ENCODE measurements at places on chromosomes 3 and 15.
A peak's percentile ranks its signal among the peaks of the same experiment; 100 is the strongest.

DNA sequence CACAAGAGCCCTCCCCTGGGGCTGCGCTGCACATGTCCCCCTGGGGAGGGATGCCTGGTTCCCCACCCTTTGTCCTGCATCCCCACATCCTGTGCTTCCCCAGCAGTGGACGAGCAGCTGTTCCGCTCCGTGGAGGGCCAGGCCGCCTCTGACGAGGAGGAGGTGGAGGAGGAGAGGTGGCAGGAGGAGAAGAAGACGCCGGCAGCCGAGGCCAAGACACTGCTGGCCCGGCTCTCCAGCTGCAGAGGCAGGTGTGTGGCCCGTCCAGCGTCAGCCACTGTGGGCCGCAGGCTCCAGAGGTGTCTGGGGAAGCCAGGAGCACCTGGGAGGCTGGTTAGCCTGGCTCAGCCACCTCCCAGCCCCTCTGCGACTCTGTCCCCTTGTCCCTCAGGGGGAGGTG, 27.9 kb upstream of the GP9 start:
- DNase-seq, result no peak

DNA sequence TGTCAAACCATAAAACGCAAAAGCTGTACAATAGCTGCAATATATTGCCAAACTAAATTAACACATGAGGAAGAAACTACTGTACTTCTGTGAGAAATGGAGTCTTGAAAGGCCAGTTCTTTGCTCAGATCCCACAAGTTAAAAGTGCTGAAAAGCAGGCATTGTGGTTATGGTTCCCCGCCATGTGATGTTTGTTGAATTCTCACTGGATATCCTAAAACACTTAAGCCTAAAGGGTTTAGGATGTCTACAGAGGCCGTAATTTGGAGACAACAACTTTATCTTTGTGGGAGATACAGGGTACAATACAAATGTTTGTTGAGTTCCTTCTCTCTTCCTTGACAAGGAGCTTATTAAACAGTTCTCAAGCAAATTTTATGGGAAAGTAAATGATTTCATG, 53.2 kb downstream of the TMEM212 start:
- DNase-seq, result no peak

DNA sequence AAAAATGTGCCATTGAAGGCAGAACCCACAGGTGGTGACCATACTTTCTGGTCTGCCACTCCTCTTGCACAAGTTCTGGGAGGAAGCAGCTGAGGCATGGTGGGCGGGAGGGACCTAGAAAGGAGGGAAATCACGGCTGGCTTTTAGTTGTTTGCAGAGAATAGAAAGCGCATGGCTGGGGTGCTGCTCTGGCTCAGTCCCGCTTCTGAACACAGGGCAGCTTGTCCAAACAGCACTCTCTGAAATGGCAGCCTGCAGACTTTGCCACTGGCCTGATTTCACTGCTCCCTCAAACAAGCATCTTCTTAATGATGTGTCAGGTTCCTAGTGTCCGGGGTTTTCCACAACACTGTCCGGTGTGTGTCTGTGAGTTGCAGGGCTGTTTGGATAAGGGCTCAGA, 76.7 kb downstream of the AAGAB start:
- no peak for DNase-seq

DNA sequence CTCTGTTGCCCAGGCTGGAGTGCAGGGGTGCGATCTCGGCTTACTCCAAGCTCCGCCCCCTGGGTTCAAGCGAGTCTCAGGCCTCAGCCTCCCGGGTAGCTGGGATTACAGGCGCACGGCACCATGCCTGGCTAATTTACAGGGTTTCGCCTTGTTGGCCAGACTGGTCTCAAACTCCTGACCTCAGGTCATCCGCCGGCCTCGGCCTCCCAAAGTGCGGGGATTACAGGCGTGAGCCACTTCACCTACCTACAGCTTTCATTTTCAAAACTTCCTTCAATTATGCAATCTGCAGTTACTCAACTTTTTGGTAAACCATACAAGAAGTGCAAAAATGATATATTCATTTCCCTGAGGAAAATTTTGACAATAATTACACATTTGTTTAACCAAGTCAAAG, 14.0 kb downstream of the NANOGP8 start:
- DNase-seq, result no peak

GRCh38 chr15:63971427-63971805, 74.9 kb downstream of the DAPK2 start:
- DNase-seq, result no peak

DNA sequence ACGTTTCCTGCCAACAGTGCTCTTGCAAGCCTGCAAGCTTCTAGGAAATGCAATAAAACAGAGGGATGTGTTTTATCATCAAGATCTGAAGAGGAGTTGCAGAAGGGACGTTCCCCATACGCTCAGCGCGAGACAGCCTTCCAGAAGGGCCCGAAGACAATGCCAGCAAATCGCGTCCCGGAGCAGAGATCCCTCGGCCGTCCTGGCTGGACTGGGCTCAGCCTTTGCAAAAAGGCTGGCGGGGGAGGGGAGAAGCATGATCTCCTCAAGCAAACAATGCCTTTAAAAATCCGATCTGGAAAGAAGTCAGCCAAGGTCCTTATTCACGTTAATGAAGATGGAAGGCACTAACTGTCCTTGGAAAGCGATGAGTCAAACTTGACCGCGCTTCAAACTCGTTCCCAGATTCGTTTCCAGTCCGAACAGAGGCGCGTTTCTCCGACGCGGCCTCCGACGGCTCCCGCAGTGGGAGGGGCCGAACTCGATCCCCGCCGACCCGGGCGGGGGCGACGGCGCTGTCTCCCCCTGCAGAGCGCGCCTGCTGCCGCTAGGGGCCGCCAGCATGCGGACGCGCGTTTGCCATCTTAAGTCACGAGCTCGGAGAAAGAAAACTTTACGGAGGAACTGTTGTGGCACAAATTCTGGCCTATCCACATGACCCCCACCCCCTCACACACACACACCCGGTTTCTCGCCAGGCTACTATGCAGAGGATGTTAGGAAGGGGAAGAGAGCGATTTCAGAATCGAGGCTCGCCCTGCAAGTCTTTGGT, 5.5 kb downstream of the BCL6 start:
- peak; percentile 64 for DNase-seq

DNA sequence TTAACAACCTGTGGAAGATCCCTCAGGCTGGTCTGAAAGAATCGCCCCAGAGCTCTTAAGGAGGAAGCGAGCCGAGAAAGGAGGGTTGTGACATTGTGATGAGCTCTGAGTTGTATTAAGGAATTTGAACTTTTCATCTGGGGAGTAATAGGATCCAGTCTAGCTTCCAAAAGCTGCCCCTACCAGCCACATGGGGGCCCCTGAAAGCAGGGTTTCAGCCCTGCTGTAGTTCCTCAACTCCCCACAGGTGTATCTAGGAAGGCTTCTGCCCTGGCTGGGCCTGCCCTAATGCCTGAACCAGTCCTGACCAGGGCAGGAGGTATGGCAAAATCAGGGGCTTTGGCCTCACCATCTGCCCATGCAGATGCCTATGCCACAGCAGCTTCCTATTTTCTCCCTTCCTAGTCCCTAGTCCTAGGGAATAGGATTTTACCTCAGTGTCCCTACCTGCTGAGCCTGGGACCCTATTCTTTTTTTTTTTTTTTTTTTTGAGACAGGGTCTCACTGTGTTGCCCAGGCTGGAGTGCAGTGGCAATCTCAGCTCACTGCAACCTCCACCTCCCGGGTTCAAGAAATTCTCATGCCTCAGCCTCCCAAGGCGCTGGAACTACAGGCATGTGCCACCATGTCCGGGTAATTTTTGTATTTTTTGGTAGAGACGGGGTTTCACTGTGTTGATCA, 5.0 kb upstream of the AP3S2 start:
- DNase-seq, result no peak

DNA sequence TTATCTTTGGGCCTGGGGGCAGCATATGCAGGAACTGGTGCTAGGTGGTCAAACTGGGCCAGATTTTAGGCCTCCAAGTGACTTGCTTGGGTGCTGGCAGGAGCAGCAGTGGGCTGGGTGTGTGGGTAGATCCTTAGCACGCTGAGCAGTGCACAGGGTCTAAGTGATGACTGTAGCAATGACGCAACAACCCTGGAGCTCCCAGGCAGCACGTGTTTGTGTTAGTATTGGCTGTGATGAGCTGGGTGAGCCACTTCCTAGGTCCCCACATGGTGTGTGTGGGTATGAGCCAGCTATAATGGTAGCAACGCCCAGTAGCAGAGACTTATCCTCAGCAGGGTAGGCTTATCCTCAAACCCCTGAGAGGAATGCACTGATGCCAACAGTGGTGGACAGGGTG, 570.6 kb upstream of the ROBO1 start:
- no peak for DNase-seq

GRCh38 chr3:173983343-173983742, 585.8 kb downstream of the NLGN1 start:
- DNase-seq, result no peak

DNA sequence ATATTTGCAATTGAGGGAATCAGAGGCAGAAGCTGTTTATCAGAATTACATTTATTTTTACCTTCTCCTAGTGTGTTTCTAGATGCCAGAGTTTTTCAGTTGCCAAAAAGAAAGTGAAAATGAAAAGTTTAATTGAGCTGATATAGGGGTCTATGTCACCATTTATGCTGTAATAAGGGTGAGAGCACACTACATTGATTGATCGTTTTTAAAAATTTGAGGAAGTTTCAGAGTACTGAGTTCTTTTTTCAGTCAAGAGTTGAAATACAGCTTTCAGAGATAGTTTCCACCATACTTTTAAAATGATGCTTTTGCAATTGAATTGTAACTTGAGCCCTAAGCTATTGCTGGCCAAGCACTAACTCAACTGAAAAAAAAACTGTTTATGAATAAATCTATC, 326.9 kb downstream of the UNC13C start:
- no peak for DNase-seq

- DNase-seq, result no peak
Observed at GRCh38 chr3:107325446-107325845, 51.8 kb upstream of the CCDC54 start.

- DNase-seq, result no peak
Observed at GRCh38 chr3:30347679-30348216, 258.7 kb upstream of the TGFBR2 start.

DNA sequence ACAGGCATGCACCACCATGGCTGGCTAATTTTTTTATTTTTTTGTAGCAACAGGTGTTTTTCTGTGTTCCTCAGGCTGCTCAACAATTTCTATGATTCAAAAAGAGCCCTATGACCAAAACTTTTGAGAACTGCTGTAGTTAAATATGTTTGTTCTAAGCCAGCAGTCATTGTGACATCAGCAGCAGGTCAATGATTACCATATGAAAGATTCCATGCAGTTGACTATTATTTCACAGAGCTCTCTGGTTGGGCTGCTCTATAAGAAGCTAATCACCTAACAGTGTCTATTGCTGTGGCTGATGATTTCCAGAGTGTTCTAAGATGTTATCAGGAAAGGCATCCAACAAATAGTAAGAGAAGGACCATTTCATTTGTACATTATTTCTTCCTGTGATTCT, at the start of gene CCDC54:
Gene CCDC54 (plus strand): TSS at position 289 of the 400 bp plus-strand sequence. CDS start 149 bp downstream, outside the sequence.
- DNase-seq, result no peak

DNA sequence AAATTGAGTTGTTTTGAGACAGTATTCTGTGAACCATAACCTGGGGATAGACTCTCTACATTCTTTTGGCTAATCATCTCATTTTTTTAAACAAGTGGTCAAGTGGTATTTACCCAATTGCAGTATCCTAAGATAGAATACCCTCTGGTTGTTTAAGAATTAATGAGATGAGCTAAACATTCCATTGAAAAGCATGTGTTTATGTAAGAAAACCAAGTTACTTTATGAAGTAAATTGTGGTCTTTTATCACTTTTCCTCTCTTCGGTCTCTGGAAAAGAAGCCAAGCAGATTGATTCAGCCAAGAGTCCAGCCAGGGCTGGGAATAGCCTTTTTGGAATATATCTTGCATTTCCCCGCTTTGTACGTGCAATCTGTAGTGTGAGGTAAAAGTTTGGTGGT, 185.7 kb upstream of the TOPAZ1 start:
- DNase-seq, result no peak

- DNase-seq, result no peak
Observed at GRCh38 chr15:27824841-27825422, 274.2 kb downstream of the OCA2 start.

- no peak for DNase-seq
Observed at GRCh38 chr15:59295261-59296001, 77.2 kb downstream of the MYO1E start.

DNA sequence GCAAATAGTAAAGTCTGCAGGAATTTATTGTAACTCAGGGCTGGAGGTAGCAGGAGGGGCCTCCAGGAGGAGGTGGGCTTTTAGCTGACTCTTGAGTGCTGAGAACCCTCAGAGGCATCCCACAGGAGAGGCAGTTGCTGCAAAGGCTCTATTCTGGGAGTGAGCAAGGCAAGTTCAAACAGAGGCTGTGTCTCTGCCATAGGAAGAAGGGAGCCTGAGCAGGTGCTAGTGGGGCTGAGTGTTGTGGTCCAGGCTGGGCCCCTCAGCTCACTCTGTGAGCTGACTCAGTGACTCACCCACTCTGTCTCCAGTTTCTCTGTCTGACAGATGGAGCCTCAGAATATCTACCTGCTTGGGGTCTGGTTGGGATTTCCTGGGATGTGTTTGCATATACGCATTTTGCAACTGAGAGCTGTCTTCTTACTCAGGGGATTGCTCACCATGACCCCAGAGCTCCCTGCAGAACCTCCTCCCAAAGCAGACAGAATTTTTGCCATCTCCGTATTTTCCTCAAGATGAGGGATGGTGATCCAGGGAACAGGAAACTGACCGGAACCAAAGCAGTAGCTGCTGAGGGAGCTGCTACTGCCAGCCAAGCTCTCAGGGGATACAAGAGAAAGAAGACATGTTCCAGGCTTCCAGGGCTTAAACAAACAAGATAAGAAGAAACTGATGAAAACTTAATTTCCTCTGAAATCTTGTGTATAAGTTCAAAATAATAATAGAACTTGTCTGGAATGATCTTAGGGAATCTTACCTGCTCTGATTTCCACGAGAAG, 13.6 kb upstream of the NOX5 start:
- DNase-seq, result no peak

GRCh38 chr15:63783441-63783840, 50.3 kb downstream of the HERC1 start:
- DNase-seq, result no peak

DNA sequence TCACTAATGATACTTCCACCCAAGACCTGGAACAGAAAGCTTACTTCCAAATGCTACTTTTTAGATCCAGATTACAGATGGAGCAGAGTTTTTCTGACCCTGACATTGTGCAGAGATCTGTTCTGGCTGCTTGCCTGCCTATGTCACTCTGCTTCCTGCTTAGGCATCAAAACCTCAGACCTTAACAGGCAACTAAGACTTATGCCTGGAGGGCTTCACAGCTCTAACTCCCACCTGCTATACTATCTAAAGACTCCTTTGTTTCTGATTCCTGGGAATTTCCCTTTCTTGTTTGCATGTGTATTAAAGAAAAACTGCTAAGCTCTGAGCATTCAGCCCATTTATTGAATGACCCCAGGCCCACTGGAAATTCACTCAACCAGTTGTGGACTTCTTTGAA, 157.4 kb upstream of the NPHP3 start:
- DNase-seq, result no peak

DNA sequence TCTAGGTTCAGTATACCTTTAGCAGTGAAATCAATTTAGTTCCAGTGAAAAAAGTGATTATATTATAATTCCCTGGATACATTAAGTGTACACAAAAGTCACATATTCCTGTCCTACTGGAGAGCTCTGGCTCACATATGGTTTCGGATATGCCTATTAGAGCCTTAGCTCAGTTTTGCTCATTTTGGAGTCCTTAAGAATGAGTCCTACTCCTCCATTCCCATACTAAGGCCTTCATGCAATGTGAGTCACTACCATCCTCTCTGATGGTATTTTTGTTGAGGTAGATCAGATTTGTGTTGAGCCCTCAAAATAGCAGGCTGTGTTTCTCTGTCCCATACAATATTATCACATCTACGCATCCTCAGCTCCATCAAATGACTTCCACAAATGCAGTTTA, 294.2 kb upstream of the COL8A1 start:
- DNase-seq, result no peak
